ENCODE measurements at places on chromosomes 11 and 22.
A peak's percentile ranks its signal among the peaks of the same experiment; 100 is the strongest.

DNA sequence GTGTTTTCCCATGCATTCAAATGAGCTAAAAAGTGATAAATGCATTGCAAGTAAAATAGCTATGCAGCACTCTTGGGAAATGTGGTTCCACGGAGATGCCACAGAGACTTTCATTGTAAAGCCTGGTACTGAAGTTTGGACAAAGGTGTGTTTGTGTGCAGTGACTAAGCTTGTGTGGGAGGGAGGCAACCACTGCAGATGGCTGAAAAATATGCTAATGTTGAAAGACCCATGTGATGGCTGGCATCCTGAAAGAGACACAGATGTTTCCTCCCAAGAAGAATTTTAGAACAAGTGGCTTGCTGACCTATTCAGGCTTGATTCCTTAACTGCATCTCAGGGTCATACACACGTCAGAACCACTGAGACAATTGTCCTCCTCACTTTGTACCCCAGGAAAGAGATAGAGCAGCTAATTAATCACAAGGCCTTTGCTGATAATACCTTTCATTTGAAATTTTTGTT, 73.8 kb downstream of the FAM76B start:
- no peak for DNase-seq

GRCh38 chr22:49845241-49845640, 8.4 kb upstream of the ZBED4 start:
- no peak for DNase-seq

- no peak for DNase-seq
Measured at GRCh38 chr11:10506008-10506370, 35.0 kb downstream of the RNF141 start.

GRCh38 chr11:119509282-119509841, 86.4 kb upstream of the THY1 start:
- DNase-seq = no peak

GRCh38 chr11:3160252-3161031, 4.7 kb downstream of the OSBPL5 start:
- peak; percentile 85 for DNase-seq

DNA sequence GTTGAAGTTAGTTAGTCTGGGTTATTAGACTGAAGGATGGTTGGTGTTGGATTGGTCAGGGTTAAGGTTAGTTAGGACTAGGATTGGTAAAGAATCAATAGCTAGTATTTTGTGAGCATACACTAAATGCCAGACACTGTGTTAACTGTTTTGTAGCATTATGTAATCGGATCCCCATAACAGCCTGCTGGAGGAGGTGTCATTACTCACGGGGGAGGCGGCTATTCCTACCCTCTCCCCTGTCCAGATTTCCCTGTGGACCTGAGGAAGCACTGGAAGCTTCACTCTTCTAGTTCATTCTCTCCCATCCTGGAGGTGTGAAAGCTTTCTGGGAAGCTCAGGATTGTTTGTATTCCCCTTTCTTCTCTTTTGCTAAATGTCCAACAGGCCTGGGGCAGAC, 40.5 kb upstream of the KCNJ11 start:
- DNase-seq = no peak

GRCh38 chr22:49332691-49333090, 495.0 kb downstream of the BRD1 start:
- DNase-seq = no peak

DNA sequence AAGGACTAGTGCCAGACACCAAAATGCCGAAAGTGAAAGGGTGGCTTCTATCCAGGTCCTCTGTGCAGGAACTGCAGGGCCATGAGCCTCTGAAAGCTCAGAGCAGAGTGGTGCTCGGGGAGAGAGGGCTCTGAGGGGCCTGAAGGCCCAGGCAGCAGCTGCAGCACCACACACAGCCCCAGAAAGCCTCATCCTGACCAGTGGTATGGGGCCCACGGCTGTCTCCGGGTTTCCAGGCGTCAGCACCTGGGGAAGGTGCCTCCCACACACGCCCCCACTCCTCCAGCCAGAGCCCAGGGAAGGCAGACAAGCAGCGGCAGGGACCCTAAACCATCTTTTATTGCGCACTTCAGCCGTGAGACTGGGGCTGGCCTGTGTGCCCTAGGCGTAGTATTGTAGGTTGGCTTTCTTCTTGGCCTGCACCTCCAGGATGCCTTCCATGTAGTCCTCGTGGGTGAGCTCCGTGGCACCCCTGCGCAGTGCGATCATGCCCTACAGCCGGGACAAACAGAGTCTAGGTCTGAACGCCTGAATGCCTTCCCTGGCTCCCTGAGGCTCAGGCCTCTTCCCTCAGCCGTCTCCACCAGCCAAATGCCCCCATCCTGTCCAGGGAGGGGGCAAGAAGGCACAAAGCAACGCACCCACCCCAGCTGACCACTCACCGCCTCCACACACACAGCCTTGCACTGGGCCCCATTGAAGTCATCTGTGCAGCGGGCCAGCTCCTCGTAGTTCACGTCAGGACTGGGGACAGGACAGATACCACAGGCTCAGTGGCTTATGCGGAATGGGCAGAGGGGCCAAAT, 7.6 kb downstream of the PSMC3 start:
- DNase-seq = no peak

- no peak for DNase-seq
Measured at GRCh38 chr22:24325105-24325757, 54.6 kb downstream of the SPECC1L start.

DNA sequence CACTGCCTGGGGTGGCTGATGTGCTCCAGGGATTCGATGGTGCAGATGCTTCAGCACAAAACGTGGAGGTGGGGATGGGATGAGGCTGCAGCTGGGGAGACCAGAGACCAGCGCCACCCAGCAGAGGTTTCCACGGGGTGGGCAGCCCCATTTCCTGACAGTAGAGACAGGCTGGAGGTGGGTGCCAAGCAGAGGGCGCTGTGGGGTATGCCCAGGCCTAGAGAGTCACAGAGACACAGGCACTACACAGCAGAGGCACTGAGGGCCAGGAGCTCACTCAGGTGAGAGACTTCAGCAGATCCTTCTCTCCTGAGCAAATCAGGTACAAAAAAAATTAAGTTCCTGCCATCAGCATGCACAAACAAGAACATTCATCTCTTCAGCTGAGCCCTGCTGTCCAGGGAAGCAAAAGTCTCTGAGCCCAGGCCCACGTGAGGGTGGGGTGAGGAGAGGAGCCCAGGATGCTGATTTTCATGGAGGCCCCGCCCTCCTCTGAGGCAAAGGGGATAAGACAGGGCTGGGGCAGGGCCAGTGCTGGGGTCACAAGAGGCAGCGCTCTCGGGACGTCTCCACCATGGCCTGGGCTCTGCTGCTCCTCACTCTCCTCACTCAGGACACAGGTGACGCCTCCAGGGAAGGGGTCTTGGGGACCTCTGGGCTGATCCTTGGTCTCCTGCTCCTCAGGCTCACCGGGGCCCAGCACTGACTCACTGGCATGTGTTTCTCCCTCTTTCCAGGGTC, 53.1 kb downstream of the GGTLC2 start:
- no peak for DNase-seq

DNA sequence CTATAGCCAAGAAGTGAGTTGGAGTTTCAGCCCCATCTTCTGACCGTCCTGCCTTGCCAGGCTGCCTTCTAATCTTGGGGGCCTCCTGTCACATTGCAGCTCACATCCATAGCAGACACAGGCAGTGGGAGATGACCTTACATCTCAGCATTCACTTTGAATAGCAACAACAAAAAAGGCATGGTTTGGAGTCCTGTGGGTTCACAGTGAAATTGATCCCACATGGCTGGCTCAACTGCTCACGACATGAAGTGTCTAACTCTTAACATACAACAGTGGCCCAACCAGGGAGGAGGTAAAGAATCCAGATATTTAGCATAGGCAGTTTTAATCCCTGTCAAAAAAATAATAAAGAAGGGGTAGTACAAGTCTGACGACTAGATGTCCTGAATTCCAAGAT, 38.1 kb downstream of the DBX1 start:
- DNase-seq = no peak

GRCh38 chr11:30481330-30481729, 104.8 kb downstream of the MPPED2 start:
- no peak for DNase-seq

DNA sequence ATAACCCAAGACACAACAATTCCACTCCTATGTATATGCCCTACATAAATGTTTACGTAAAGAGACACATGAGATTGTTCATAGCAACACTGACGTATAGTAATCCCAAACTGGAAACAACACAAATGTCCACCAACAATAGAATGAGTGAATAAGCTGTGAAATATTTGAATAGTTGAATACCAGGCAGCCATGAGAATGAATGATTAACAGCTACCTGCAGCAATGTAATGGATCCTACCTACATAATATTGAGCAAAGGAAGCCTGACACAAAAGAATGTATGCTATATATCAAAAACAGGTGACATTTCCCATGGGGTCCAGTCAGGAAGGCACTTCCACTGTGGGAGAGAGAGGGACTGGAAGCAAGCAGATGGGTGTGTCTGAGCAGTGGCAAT, 92.8 kb upstream of the LINC01488 start:
- DNase-seq = no peak

- DNase-seq = no peak
Measured at GRCh38 chr11:77146261-77147035, 18.4 kb downstream of the MYO7A start.

DNA sequence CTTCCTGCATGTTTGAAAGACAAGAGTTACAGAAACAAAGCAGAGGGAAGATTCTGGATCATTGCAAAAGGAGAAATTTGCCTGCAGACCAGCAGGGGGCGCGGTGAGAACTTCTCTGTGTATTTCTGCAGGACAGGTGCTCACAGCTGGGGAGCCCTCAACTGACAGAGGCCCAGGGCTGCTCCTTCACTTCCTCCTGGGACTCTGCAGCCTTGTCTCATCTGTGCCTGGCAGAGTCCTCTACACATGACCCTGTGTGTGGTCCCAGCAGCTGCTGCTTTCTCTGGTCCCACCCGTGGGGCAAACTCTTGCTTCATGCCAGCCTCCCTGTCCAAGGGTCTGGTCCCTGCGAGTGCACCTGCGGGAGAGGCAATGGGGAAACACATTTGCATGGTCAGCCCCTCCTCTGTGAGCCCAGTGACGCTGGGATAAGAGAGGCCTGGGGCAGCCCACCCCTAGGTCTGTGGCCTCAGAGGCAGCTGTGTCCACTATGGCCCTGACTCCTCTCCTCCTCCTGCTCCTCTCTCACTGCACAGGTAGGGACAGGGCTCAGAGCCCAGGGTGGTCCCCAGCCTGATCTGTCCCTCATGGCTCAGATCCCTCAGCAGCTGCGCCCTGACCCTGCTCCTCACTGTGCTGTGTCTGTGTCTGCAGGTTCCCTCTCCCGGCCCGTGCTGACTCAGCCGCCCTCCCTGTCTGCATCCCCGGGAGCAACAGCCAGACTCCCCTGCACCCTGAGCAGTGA, 43.2 kb upstream of the VPREB1 start:
- no peak for DNase-seq

- DNase-seq = no peak
Measured at GRCh38 chr11:71946144-71946571, 17.3 kb downstream of the RNF121 start.

- no peak for DNase-seq
Measured at GRCh38 chr11:77082838-77083565, 16.2 kb downstream of the CAPN5 start.

DNA sequence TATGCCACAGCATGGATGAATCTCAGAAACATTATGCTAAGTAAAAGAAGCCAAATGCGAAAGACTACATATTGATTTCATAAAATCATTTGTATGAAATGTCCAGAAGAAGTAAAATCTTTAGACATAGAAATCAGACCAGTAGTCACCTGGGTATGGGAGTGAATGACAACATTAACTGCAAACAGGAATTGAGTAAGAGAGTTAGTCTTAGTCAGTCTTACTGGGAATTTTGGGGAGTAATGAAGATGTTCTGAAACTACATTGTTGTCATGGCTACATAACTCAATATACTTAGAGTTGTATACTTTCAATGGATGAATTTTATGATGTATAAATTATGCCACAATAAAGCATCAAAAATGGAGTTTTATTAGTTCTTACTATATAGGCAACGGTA, 107.8 kb upstream of the CHORDC1 start:
- DNase-seq = no peak

DNA sequence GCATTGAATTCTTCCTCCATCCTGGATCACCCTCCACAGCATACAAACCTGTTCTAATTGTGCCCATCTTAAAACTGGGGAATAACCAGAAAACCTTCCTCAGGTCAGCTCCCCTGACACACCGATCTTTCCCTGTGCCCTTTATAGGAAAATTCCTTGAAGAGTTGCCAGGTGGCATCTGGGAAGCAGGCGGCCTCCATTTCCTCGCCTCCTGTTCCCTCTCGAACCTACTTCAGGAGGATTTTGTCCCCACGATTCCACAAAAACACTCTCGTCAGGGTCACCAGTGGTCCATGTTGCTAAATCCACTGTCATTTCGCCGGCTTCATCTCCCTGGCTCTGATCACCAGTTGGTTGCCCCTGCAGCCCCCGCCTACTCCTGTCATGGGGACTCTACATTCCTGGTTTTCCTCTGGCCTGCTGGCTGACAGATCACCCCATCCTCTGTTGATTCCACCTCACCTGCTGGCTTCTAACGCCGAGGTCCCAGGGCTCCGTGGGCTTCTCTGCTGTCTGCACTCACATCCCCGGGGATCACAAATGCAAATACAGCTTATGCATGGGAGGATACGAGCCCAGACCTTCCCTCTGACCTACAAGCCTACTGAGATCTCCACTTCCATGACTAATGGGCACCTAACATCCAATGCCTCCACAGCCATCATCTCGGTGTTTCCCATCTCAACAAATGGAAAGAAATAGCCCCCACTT, 92.5 kb upstream of the PRDM11 start:
- DNase-seq = no peak

- no peak for DNase-seq
Measured at GRCh38 chr11:120784566-120785251, 239.2 kb upstream of the TBCEL start.

DNA sequence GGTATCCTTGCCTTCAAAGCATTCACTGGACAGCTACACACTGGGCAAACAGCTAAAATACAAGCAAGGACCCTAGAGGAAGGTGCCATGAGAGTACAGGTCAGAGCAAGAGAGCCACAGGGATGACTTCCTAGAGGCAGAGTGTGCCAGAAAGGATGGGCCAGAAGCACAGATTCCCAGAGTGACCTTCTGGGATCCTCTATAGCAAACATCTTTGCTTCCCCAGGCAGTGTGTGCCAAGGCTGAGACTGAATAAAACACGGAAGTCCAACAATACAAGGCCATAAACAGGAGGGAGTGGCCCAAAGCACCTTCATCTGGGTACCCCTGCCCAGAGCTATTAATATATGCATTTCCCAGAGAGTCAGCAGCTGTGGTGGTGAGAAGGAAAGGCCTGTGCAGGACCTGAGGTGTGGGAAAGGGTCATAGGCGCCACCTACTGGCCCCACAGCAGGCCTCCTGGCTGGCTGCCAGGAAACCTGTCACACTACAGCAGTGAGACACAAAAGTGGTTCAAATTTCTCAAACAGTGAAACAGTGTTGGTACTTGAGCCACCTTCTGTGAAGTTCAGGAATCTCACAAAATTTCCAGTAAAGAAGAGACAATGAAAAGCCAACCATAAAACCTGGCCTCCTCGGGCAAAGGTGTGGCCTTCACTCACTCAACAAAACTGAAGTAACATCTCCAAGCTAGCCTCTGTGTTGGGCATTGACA, 20.3 kb downstream of the CLPB start:
- peak; percentile 62 for DNase-seq

- DNase-seq = peak; percentile 20
Measured at GRCh38 chr22:45101515-45102227, 62.1 kb upstream of the NUP50 start.

- DNase-seq = no peak
Measured at GRCh38 chr11:69442012-69442806, 39.3 kb upstream of the LINC01488 start.

GRCh38 chr11:45305874-45306623, 19.9 kb upstream of the SYT13 start:
- no peak for DNase-seq

GRCh38 chr11:74321487-74322188, 10.2 kb upstream of the P4HA3 start:
- no peak for DNase-seq

Data from neural crest cell (in vitro differentiated cells).